ENCODE measurements at places on chromosomes 11 and 22.

DNA sequence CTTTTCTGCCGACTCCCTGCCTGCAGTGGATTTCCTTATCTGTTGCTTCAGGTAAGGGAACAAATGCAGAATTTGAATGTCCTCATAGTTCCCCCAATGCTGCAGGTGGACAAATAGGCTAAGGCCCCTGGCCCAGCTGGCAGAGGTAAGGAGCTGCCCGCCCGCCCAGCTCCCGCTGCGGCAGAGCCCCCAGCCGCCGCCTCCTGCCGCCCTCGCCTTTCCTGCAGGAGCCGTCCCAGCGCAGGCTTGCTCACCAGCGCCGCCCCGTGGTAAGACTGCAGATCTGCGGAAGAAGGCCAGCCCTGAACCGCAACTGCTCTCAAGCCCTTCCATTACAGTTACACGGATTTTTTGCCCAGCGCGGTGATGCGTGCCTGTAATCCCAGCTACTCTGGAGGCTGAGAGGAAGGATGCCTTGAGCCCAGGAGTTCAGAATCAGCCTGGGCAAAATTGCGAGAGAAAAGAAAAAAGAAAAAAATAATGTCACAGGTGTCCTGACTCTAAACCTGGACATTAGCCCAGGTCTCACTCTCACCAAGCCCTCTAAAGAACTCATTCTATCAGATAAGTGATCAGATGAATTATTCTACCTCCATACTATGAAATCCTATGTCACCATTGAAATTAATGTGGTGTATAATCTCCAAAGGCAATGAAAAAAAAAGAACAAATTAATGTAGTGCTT is 51.2 kb upstream of the EMID1 start:
- ATAC-seq = peak; percentile 80

DNA sequence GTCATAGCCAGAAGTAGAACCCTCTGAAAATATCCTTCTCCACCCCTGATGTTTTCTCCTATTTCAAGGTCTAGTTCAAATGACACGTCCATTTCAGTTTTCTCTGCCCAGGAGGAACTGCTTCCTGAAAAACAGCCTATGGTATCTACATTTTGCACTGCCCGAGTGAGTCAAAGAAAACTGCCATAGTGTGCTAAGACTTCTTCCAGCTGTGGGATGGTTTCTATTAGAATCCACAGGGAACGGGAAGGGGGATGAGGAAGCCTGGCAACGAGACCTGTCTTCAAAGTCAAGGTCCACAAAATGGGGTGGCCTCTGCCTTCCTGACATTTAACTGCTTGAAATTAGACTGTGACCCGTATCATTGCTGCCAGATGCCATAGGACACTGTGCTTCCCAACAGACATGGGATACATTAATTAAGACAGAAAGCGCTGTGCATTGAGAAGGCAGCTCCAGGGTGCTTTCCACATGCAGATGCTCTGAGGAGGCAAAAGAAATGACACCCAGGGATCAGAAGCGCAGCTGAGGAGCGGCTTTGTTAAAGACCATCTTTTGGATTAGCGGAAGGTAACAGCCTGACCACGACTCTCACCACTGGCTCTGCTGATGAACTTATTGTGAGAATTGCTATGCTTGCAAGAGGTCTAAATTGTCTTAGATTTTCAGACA is 39.4 kb upstream of the NUP50 start:
- ATAC-seq = no peak

DNA sequence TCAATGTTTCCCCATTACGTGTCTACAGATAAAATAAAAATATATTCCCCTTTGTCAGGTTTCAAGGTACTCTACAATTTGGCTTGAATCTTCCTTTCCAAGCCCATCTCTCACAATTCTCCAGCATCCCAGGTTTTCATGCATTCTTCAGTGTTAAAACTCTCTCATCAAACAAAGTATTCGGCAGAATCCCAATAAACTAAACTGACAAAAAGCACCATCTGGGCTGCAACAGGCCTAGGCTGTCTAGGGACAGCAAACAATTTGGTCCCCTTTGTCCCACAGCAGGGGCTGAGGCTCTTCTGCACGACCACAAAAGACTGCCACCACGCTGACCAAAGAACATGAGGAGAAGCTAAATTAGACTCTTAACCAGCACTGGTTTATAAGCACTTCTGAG is 159.4 kb downstream of the CADM1 start:
- no peak for ATAC-seq

GRCh38 chr11:95512682-95513081 is 276.9 kb downstream of the FAM76B start:
- ATAC-seq = peak; percentile 87

DNA sequence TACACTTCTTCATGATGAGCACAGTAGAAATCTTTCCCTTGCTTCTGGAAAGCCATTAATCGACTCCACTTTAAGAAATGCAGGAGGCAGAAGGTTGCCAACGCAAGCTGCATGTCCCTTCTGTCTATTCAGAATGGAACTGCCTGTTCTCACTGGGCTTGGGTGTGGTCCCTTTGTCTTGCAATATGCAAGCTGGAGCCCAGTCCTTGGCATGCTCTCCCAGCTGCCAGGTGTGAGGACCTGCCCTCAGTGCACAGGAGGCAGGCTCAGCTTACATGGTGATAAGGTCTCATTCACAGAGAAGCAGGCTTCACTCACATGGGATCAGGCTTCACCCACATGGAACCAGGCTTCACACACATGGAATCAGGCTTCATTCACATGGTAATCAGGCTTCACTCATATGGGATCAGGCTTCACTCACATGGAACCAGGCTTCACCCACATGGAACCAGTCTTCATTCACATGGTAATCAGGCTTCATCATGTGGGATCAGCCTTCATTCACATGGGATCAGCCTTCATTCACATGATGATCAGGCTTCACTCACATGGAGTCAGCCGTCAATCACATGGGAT is 59.2 kb upstream of the USP47 start:
- ATAC-seq = no peak

- ATAC-seq = no peak
These were observed 23.6 kb upstream of the MYOD1 start for GRCh38 chr11:17695454-17696441.

- ATAC-seq = no peak
These were observed 1.1 kb upstream of the VPS37C start for GRCh38 chr11:61162092-61162941.

DNA sequence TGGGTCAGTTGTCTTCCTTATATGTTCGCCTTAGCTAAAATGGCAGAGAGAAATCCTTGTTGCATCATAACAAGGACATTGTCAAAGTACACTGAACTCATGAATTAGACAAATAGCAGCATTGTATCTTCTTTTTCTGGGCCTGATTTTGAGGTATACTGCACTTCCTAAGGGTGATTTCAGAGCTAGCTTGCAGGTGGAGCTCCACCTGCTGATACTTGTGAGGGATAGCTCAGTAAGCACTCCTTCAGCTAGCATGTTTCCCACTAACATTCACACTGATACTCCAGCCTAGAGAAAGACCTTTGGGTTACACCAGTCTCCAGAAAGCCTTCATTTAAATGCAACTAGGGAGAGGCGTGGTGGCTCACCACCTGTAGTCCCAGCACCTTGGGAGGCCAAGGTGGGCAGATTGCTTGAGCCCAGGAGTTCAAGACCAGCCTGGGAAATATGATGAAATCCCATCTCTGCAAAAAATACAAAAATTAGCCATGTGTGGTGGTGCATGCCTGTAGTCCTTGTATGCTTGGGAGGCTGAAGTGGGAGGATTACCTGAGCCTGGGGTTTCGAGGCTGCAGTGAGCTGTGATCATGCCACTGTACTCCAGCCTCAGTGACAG is 29.8 kb downstream of the JAM3 start:
- no peak for ATAC-seq

- peak; percentile 32 for ATAC-seq
These were observed 44.5 kb downstream of the MED15 start for GRCh38 chr22:20551805-20552442.

DNA sequence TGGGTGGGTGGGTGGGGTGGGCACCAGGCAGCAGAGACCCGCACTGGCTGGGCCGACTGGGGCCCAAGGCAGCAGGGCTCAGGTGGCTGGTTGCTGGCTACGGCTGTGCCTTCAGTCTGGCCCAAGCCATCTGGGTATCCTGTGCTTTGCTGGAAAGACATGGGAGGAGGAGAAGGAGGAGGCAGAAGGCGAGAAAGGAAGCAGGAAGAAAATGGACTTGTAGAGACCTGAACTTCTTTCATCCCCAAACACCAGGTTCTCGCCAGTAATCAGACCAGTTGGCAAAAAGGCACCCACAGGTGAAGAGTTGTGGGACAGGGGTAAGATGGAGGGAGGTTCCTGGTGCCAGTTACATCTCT is 78.8 kb downstream of the IGLL1 start:
- no peak for ATAC-seq

DNA sequence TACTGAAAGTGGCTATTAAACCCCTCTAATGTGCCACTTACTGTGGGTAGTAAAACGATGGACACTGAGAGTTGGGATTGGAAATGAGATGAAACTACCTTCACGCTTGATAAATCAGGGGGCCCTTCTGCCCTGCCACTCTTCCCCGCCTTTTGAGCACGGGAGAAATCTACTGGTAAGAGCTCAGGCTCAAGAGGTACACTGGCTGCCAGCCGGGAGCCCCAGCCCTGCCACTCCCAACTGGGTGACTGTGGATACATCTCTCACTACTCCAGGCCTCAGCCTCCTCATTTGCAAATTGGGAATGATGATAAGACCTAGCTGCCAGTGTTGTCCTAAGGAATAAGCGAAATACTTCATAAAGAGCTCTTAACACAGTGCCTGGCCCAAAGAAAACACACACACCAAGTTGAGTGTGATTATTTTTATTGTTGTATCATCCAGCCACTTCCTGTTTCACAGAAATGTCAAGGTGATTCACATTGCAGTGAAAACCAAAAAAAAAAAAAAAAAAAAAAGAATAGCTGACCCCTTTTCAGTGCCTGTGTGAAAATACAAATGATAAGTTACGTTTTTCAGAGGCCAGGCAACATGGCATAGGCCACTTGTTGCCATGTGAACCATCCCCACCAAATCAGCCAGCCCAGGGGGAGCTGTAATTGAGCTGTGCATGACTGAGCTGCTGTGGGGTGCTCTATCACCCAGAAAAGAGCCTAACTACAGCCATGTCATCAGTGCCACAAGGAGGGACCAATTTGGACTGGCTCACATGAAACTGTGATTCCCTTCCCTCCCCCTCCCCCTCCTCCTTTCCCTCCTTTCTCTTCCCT is 4.4 kb upstream of the ZNRD2 start:
- no peak for ATAC-seq

- no peak for ATAC-seq
These were observed 110.3 kb downstream of the LRRC32 start for GRCh38 chr11:76560219-76560618.

- ATAC-seq = no peak
These were observed 29.4 kb downstream of the SIK2 start for GRCh38 chr11:111631666-111632039.

DNA sequence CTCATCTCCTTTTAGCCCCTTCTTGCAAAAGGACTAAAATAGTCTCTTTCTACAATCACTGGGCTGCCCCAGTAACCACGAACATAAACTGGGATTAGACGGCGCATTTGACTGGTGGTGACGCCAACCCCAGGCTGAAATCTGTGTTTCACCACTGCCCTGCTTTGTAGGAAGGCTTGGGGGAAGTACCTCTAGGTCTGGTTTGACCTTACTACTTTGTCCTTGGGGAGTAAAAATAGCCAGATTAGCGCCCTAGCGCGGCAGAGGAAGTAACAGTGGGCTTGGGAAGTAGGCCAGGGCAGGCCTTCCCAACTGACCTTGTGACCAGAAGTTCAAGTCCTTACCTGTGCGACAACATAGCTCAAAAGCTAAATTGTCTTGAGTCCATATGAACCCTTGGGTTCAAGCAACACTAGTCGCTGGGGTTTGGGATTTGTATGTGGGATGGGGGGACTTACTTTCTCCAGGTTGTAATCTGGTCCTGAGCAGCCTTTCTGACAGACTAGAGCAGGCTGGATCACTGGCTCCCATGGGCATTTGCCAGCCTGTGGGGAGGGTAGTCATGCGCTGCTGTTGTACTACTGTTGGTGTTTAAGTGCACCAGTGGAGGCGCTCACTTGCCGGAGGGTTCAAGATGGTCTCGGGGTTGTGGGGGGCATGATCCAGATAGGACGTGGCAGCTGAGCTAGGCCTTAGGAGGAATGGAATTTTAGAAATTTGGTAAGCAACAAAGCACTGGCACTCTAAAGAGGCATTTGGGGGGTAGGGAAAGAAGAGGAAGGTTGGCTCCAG is 953 bp upstream of the PACS1 start:
- peak; percentile 16 for ATAC-seq

DNA sequence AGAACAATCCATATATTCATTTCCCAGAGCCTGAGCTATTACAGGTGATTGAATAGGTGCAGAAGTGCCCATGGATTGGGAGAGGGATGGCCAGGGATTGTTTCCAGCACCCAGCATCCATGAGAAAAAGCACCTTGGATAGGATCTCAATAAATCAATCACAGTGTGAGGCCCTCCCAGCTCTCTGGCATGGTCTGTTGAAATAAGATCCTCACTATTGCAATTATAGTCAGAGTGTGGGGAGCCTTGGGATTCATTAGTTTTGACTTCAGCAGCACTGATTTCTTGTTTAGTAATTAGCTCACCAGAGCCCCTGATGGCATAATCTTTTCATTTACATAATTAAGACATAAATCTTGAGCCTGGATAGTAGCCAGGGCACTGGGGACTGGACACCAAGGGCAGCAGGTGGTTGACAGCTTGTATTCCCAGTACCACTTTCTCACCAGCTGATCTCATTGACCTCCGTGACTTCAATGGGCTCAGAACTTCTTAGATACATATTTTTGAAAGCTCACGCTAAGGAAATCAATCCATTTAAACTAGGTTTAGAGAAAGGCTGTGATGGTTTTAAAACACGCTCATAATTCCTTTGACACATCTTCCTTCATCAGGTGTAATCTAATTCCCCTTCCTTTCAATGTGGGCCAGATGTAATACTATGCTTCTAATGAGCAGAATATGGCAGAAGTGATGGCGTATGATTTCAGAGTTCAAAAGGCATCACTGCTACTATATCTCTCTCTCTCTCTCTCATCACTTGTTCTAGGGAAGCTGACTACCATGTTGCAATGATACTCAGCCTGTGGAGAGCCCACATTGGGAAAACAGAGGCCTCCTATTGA is 22.1 kb upstream of the DRD2 start:
- ATAC-seq = no peak

- no peak for ATAC-seq
These were observed 35.3 kb downstream of the NEU3 start for GRCh38 chr11:75024068-75024449.

GRCh38 chr11:37786214-37786755 is 1188.2 kb upstream of the RAG2 start:
- ATAC-seq = no peak

DNA sequence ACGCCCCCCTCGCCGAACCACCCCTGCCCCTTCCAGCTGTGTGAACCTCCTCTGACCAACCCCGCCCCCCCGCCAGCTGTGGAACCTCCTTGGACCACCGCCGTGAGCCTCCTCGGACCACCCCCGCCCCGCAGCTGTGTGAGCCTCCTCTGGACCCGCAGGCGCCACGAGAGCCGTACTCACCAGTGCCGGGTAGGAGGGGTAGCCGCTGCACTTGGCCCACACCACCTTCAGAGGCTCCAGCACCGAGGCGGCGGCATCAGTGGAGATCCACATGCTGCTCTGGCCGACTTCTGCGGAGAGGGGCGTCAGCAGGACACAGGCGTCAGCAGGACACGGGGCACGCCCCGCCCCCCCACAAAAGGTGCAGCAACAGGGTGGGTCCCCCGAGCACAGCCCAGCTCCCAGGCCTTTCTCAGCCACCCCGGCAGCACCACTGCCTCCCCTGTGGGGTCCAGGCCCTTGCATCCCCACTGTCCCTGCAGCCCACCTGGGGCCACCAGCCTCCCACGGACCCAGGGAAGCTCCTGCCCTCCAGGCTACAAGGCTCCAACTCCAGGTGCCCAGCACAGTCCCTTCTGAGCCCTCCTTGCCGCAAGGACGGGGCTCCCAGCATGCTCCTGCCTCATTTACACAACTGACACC is 51.7 kb downstream of the BRD1 start:
- ATAC-seq = no peak
